ENCODE measurements at places on chromosomes 13 and 19. TPM values are rescaled to one million over a fixed set of nuclear protein-coding genes. Genes with fewer than 3 reads are reported as not detected.

The MEGF8 gene
- 40.5 TPM for total RNA-seq

The KCNRG gene
- total RNA-seq: 3.3 TPM

The CACNA1A gene
- total RNA-seq: 20.3 TPM

The ZNF443 gene
- total RNA-seq: 10.0 TPM

The SIGLEC10 gene
- total RNA-seq: not detected

The GAPDHS gene
- total RNA-seq: not detected

GRCh38 chr13:114097893-114098688, 34.3 kb downstream of the RASA3 start:
- peak overlapping the region; percentile 59 for H3K27ac ChIP-seq
- no peaks in the 10 kb centered on the region for H3K27me3 ChIP-seq
- no peak for DNase-seq
- H3K36me3 ChIP-seq: no peaks in the 10 kb centered on the region
- H3K4me3 ChIP-seq: no peak overlapping the region

- no peak overlapping the region for H3K4me3 ChIP-seq
- no peak for DNase-seq
- 0 out of 2 replicates have a peak, but pooled peaks cover 4% of the 10 kb centered on the region for H3K4me1 ChIP-seq
- H3K27me3 ChIP-seq: peaks cover 11% of the 10 kb centered on the region
- no peak overlapping the region for H3K27ac ChIP-seq
- H3K36me3 ChIP-seq: no peaks in the 10 kb centered on the region
Observed at GRCh38 chr13:30675717-30676116, 58.0 kb downstream of the USPL1 start.

DNA sequence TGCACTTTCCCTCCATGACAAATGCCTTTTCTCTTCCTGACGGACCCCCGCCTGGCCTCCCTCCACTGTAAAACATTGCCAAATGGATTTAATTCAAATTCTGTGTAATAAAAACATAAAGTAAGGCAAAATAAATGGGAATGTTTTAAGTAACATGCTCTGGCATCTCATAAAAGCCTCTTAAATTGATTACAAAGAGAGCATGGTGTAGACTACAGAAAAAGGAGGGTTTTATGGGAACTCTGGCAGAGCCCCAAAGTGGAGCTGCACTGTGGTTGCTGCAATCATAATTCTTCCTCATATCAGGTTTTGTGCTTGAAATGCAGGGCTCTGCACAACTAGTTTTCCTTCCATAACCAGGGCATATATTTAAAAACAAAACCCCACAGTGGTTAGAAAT, 44.3 kb upstream of the SIAH3 start:
- H3K27ac ChIP-seq: no peak overlapping the region
- H3K27me3 ChIP-seq: no peaks in the 10 kb centered on the region
- no peaks in the 10 kb centered on the region for H3K36me3 ChIP-seq
- DNase-seq: no peak
- H3K4me3 ChIP-seq: no peak overlapping the region
- H3K4me1 ChIP-seq: no peaks in the 10 kb centered on the region

- no peak for DNase-seq
- H3K27ac ChIP-seq: no peak overlapping the region
- no peaks in the 10 kb centered on the region for H3K36me3 ChIP-seq
- H3K4me3 ChIP-seq: no peak overlapping the region
- H3K27me3 ChIP-seq: peaks cover 6% of the 10 kb centered on the region
Observed at GRCh38 chr13:112696001-112696868, 6.4 kb downstream of the ATP11A start.

DNA sequence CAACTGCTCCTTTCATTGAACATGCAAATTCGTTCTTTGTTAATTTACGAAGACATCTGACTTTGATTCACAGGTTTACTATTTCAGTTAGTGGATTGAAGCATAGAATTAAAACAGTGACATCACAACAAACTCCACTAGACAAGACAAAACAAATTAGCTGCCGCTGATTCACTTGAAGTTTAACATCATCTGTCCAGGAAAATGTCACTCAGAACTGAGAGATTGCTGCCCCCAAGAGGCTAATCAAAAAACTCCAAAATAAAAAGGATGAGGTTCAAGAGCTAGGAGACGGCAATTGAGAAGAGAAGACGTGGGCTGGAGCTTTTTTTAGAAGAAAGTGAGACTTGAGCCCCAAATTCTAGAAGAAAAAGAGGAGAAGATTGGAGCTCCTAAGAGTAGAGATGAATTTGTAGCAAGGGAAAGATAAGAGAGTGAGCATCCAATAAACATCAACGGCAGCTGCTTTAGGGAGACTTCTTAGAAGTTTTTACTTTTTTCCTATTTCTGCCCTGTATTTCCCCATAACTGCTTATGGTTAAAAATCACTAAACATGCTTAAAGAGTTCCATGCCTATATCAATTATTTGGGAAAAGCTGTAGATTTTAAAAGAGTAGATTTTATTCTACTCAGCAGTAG, 40.8 kb upstream of the TPP2 start:
- no peak overlapping the region for H3K27ac ChIP-seq
- DNase-seq: peak; percentile 74
- no peak overlapping the region for H3K4me3 ChIP-seq
- no peaks in the 10 kb centered on the region for H3K4me1 ChIP-seq

DNA sequence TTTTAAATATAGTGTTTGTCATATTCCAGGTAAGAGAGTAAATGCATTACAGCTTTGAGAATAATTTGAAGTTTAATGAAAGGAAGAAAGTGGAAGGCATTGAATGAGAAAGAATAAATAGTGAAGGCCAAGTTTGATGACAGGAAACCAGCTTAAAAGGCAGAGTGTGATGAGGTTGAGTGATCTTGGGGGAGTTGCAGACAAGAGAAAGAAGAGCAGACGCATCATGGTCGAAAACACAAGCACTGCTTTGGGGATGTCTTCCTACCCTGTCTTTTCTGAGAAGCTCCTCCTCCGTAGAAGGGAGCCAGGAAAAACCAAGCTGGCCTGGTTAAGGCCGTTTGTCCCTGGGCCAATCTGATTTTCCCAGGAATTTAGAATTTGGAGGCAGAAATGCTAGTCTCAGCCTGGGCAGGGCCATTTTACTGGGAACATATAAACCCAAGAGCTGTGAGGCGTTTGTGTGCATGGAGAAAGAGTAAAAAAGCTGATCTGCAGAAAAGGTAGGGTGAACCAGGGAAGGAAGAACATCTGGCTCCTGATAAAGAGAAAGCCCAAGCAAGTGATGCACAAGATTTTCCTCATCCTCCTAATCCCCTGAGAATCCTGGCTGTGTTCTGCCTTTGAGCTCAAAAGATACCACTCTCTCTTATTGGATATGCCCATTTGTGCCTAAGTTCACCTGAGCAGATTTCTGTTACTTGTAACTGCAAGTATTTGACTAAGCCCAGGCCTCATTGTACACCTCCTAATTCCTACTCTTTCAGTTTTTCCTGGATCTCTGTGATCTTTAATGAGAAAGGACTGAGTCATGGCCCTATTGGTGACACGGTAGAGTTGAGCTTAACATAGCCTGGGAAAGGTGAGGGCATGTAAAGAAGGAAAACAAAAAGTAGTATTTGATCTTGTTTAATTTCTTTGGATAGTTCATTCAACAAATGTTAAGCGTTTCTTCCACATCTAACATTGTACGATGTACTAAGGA, 80.0 kb downstream of the WDFY2 start:
- DNase-seq: no peak
- H3K27me3 ChIP-seq: no peaks in the 10 kb centered on the region

DNA sequence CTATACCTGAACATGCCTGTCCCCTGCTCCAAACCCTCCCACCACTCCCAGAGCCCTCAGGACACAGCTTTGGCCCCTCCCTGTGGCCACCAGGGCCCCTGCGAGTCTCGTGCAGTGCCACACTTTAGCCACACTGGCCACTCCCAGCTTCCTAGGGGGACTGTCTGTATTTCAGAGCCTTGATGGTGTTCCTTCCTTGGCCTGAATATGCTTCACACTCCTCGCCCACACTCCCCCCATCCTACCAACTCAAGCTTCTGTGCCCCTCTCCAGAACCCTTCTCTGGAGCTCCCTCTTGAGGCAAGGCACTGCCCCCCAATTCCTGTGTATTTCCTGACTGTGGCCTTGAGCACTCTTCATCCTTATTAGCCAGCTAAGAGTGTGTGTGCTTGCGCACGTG, 80.2 kb downstream of the DPF1 start:
- no peaks in the 10 kb centered on the region for H3K36me3 ChIP-seq
- H3K27me3 ChIP-seq: no peaks in the 10 kb centered on the region
- no peaks in the 10 kb centered on the region for H3K4me1 ChIP-seq
- H3K4me3 ChIP-seq: no peak overlapping the region
- no peak overlapping the region for H3K27ac ChIP-seq

GRCh38 chr19:37128821-37129177, 43.7 kb downstream of the ZNF585A start:
- no peaks in the 10 kb centered on the region for H3K27me3 ChIP-seq
- peaks cover 64% of the 10 kb centered on the region for H3K36me3 ChIP-seq
- H3K4me1 ChIP-seq: no peaks in the 10 kb centered on the region
- H3K27ac ChIP-seq: no peak overlapping the region
- no peak for DNase-seq

DNA sequence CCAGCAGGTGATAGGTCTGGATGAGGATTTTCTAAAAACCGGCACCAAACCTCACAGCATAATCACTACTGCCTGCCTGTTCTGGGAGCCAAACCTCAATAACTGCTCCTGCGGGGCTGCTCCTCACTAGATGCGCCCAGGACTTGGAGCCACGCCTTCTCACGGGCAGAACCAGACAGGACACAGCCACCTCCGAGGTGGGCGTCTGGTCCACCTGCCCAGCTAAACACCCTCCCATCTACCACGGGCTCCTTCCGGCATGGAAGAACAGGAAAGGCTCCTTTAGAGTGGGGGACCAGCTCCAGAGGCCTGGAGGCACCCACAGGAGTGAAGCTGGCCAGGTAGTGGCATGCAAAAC, 73.5 kb downstream of the PEPD start:
- no peaks in the 10 kb centered on the region for H3K4me1 ChIP-seq
- no peak for DNase-seq
- no peaks in the 10 kb centered on the region for H3K36me3 ChIP-seq
- H3K27me3 ChIP-seq: no peaks in the 10 kb centered on the region
- no peak overlapping the region for H3K27ac ChIP-seq

GRCh38 chr13:51058461-51059167, 52.5 kb downstream of the C13orf42 start:
- peak; percentile 75 for DNase-seq
- no peak overlapping the region for H3K27ac ChIP-seq
- peaks cover 8% of the 10 kb centered on the region for H3K4me1 ChIP-seq
- no peaks in the 10 kb centered on the region for H3K36me3 ChIP-seq
- H3K4me3 ChIP-seq: no peak overlapping the region

DNA sequence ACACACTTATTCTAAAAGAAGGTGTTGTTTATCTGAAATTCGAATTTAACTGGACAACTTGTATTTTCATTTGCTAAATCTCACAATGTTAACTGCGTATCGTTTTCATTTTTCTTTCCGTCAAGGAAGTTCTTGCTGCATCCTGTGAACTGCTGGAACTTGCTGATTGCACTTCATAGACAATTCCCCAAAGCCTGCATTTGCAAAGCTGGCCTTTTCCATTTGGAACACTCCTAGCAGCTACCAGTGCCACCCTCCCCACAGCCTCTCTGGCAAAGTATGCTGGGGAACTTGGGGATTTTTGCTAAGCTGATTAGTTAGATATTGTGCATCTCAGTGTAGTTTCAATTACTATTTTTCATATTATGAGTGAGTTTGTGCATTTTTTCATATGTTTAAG, 20.4 kb upstream of the ARGLU1 start:
- no peaks in the 10 kb centered on the region for H3K36me3 ChIP-seq
- no peaks in the 10 kb centered on the region for H3K4me1 ChIP-seq
- H3K4me3 ChIP-seq: no peak overlapping the region
- no peaks in the 10 kb centered on the region for H3K27me3 ChIP-seq

DNA sequence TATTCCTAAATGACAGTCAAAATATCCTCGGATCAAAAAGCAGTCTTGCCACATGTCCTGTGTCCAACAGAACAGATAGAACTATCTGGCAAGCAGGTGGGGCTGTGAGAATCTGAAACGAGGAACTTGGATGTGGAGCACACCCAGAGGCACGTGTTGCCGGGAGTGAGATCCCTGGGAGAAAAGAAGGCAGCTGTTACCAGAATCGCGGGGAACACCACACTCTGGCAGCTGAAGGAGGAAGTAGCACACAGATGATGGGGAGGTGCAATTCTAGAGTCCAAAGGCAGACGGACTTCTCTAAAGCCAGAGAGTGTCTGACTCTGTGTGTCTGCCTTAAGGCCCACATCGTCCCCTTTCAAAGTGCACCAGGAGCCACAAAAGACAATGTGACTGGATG, 22.3 kb downstream of the SLC7A1 start:
- no peaks in the 10 kb centered on the region for H3K36me3 ChIP-seq
- no peak for DNase-seq
- H3K27me3 ChIP-seq: no peaks in the 10 kb centered on the region
- peaks cover 59% of the 10 kb centered on the region for H3K4me1 ChIP-seq
- 0 out of 2 replicates have a peak overlapping the region, but pooled peaks have one; percentile 42 for H3K27ac ChIP-seq
- no peak overlapping the region for H3K4me3 ChIP-seq

DNA sequence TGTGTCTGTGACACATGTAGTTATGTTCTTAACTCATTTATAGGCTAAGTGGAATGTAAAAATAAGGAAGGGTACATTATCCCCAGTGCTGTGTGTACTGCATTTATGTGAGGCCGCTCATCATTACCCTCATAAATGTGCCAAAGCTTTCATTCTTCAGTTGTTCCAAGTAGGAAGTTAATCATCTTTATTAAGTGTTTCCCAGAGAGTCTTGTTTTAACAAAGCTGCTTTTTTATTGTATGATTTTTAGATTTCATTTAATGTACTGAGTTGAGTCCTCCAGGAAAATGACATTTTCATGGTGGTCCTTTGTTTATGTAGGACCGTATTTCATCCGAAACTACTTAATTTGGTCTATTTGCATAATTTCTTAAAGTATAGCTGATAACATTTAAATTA, 379.8 kb downstream of the DLEU7 start:
- no peak for DNase-seq
- H3K36me3 ChIP-seq: no peaks in the 10 kb centered on the region
- H3K4me1 ChIP-seq: no peaks in the 10 kb centered on the region
- H3K27ac ChIP-seq: no peak overlapping the region
